Melanocyte of skin (primary cell): ENCODE measurements at places on chromosomes 6 and 20. TPM values are rescaled to one million over a fixed set of nuclear protein-coding genes. Genes with fewer than 3 reads are reported as not detected.

Gene ADGRF1
- not detected in 2 replicates for total RNA-seq

Gene HAO1
- not detected in 2 replicates for total RNA-seq

Gene CRYBG1
- total RNA-seq = 0.34 and 2.2 TPM in 2 replicates

Gene NKX2-2
- not detected in 2 replicates for total RNA-seq

Gene NPEPL1
- 22.3 and 31.0 TPM in 2 replicates for total RNA-seq

Gene FOXC1
- 0.33 and 0.93 TPM in 2 replicates for total RNA-seq

Gene MUC21
- not detected in 2 replicates for total RNA-seq

Gene FAM83C
- total RNA-seq = not detected in 2 replicates

Gene DYNLT2
- total RNA-seq = 1.00 and 1.9 TPM in 2 replicates

Gene ACSS1
- 17.6 and 21.1 TPM in 2 replicates for total RNA-seq

Gene PLCG1
- total RNA-seq = 75.0 and 92.2 TPM in 2 replicates

Gene RBM39
- total RNA-seq = 177 and 259 TPM in 2 replicates
